Brain (organoid and tissue), 16 donors: ENCODE measurements at places on chromosomes 5 and 9. TPM values are rescaled to one million over a fixed set of nuclear protein-coding genes. Genes with fewer than 3 reads are reported as not detected.

SHC3 gene
- 6.6 TPM for polyA plus RNA-seq

SLC6A7 gene
- polyA plus RNA-seq: 4.1 TPM

ANKRD34B gene
- polyA plus RNA-seq: 0.20 TPM

SPACA9 gene
- polyA plus RNA-seq: 27.0 TPM

LCP2 gene
- 2.6 TPM for polyA plus RNA-seq

RARS1 gene
- polyA plus RNA-seq: 19.6 TPM

KLF4 gene
- 9.1 TPM for polyA plus RNA-seq

NR5A1 gene
- not detected for polyA plus RNA-seq

OR5C1 gene
- polyA plus RNA-seq: not detected

CEL gene
- polyA plus RNA-seq: 0.92 TPM

PPP2CA gene
- 112 TPM for polyA plus RNA-seq

KCNV2 gene
- polyA plus RNA-seq: not detected

CCDC192 gene
- not detected for polyA plus RNA-seq

CAMK4 gene
- 6.9 TPM for polyA plus RNA-seq

ADRB2 gene
- 0.53 TPM for polyA plus RNA-seq

ARSB gene
- polyA plus RNA-seq: 2.6 TPM

ASTN2 gene
- 41.2 TPM for polyA plus RNA-seq

SNX2 gene
- polyA plus RNA-seq: 18.1 TPM

ASS1 gene
- polyA plus RNA-seq: 146 TPM

SPINK1 gene
- polyA plus RNA-seq: not detected

SNAPC4 gene
- polyA plus RNA-seq: 9.4 TPM

SLC34A1 gene
- not detected for polyA plus RNA-seq

ACTBL2 gene
- polyA plus RNA-seq: not detected

HARS2 gene
- polyA plus RNA-seq: 15.0 TPM

ADAMTS13 gene
- 4.0 TPM for polyA plus RNA-seq

FRMPD1 gene
- polyA plus RNA-seq: 7.6 TPM

FAM200C gene
- polyA plus RNA-seq: 3.9 TPM

GARIN3 gene
- not detected for polyA plus RNA-seq

PCDHGB5 gene
- 4.0 TPM for polyA plus RNA-seq

C5orf22 gene
- polyA plus RNA-seq: 13.3 TPM

IL5 gene
- polyA plus RNA-seq: not detected

SPATA31E1 gene
- polyA plus RNA-seq: not detected

OCLN gene
- 4.2 TPM for polyA plus RNA-seq

DNAJB5 gene
- polyA plus RNA-seq: 49.4 TPM

IFNK gene
- polyA plus RNA-seq: not detected

TMEM171 gene
- 2.1 TPM for polyA plus RNA-seq

SVEP1 gene
- 0.49 TPM for polyA plus RNA-seq

SAXO1 gene
- not detected for polyA plus RNA-seq

DRD1 gene
- polyA plus RNA-seq: 0.44 TPM

CNTNAP3B gene
- 6.8 TPM for polyA plus RNA-seq

PCDH12 gene
- polyA plus RNA-seq: 3.0 TPM

DOCK8 gene
- 1.3 TPM for polyA plus RNA-seq

EPB41L4B gene
- 13.4 TPM for polyA plus RNA-seq

FBLL1 gene
- polyA plus RNA-seq: 33.1 TPM

PCDHB8 gene
- polyA plus RNA-seq: 5.9 TPM

ZNF483 gene
- 2.9 TPM for polyA plus RNA-seq

PPIC gene
- 2.9 TPM for polyA plus RNA-seq

CACFD1 gene
- 52.4 TPM for polyA plus RNA-seq

RASEF gene
- 3.4 TPM for polyA plus RNA-seq

DPP7 gene
- polyA plus RNA-seq: 107 TPM

TPRN gene
- 72.3 TPM for polyA plus RNA-seq

PSAT1 gene
- 164 TPM for polyA plus RNA-seq

PCDHGA10 gene
- 2.3 TPM for polyA plus RNA-seq

TTC39B gene
- polyA plus RNA-seq: 2.9 TPM

PCDHGB3 gene
- polyA plus RNA-seq: 0.49 TPM
